ENCODE measurements at places on chromosomes 4 and X. TPM values are rescaled to one million over a fixed set of nuclear protein-coding genes. Genes with fewer than 3 reads are reported as not detected.

Gene SERPINA7
- not detected for total RNA-seq

- no peak for DNase-seq
These were observed 151.6 kb downstream of the LRBA start for GRCh38 chr4:150863456-150863855.

Gene SRPX2
- 15.6 TPM for total RNA-seq

- no peak for DNase-seq
These were observed 688 bp downstream of the UFSP2 start for GRCh38 chr4:185424905-185425646.

Gene GYPA
- total RNA-seq: not detected

GRCh38 chrX:51459125-51459524 lies 37.3 kb downstream of the NUDT11 start:
- DNase-seq: no peak

GRCh38 chr4:155879767-155880166 lies 13.7 kb upstream of the ASIC5 start:
- no peak for DNase-seq

Gene VEGFC
- 2.9 TPM for total RNA-seq

DNA sequence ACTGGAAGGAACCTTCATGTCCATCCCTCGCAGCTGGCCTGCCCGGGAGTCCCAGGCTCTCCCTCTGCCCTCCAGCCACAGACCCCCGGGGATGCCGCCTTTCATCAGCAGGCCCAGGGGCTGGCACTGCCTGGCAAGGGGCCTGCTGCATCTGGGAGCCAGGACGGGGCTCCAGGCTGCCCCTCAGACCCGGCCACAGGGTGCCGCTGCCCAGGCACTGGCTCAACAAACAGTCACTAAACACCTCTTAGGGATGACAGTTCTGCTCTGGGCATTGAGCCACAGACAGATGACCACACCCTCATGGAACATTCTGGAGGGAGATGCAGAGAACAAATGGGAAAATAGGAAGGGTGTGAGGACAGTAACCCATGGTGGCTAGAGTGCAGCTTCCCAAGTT lies 109.3 kb downstream of the HMX1 start:
- no peak for DNase-seq

DNA sequence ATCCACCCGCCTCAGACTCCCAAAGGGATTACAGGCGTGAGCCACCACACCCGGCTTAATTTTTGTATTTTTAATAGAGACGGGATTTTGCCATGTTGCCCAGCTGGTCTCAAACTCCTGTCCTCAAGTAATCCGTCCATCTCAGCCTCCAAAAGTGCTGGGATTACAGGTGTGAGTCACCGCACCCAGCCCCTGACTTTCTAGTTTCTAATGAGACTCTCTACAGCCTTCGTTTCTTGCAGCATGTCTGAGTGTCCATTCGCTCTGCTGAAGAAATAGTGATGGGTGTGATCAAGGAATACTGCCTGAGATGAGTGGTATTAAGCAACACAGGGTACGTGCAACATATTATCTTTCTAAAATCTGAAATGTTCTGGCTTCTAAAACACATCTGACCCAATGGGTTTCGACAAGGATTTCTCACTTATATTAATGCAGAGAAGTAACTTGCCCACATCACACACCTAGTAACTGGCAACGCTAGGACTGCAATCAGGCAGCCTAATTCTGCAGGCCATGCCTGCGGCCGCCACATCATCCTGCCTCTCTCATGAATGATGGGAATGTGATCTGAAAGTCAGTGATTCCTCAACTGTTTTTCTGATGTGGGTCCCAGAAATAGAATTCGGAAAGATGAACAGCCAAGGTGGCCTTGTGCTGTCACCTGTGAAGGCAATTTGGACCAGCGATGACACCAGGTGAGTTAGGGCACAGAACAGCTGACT lies 74.3 kb downstream of the RBM47 start:
- DNase-seq: no peak

Gene MMAA
- 5.1 TPM for total RNA-seq

Gene C4orf36
- total RNA-seq: not detected

DNA sequence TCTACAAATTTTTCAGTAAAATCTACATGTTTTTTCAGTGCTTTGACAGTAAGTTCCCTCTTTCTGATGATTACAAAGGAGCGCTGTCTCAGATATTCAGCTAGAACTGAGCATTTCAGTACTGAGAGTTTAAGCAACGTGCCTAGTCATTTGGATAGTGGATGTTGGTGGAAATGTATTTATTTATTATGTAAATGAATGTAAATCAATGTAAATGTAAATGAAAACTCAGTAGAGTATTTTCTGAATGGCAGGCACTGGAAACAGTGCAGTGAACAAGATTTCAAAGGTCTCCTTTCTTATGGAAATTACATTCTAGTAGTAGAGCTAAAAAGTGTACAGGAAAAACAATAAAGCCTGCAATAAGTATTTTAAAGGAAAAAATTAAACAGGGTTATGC lies 370.2 kb upstream of the SPANXN4 start:
- no peak for DNase-seq

DNA sequence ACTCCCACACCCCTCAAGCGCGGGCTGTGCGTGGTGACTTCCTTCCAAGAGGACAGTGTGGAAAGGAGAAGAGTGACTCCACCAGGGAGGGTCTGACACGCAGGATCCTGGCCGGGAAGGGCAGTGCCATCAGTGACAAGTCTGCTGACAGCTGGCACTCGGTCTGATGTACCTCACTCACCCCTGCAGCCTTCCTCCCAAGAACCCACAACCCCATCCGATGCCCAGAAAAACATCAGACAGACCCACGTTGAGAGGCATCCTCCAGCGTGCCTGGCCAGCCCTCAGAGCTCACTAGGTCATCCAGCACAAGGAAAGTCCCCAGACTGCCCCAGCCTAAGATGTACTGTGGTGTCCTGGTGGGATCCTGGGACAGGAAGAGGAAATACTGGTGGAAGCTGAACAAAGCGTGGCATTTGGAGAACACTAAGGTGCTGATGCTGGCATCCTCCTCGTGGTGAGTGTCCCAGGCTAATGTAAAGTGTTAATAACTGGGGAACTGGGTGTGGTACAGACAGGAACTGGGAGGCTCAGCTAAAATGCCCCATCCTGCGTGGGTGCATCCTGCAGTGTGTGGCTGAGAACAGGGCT lies 200.0 kb upstream of the PSAPL1 start:
- no peak for DNase-seq

Gene SCFD2
- total RNA-seq: 8.9 TPM

Gene CFP
- total RNA-seq: 3.3 TPM

- peak; percentile 38 for DNase-seq
These were observed 30.9 kb upstream of the HSD17B13 start for GRCh38 chr4:87353592-87353991.

Gene PDGFRA
- 20.6 TPM for total RNA-seq

DNA sequence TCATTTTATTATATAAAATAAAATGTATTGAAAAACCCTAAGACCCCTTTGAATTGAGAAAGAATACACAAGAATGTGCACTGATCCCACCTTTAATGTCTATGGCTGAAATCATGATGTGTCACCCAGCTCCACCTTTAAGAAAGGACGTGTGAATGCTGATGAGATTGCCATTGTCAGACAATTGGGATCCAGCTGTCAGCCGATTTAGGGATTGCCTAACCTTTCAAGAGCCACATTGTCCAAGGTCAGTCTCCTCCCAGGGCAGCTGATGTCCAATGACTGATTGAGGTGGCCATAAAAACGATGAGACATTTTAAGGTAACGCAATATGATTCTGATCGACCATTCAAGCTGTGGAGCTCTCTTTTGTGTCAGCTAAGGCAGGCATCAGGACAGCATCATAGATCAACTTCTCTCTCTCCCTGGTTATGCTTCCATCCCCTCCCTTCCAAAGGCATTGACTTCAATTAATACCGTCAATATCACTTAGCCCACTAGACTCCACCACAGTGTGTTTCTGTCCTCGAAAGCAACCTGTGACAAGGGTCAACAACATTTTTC lies 1676.4 kb downstream of the PCDH7 start:
- no peak for DNase-seq

DNA sequence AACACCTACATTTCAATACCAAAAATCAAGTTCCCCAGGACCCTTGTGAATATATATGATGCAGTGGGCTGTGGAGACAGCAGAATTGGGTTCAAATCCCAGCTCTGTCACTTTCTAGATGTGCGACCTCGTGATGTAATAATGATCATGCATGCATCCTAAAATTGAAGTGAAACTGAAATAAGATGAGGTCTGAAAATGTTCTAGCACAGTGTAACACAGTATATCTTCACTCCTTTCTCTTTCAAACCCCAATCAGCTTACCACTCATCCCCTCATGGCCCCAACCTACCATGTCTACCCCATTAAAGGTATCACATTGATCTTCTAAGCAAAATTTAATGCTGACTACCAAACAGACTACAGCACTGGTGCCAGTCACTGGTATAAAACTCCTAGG lies 69.9 kb upstream of the BRS3 start:
- DNase-seq: no peak

Gene GAGE12J
- total RNA-seq: not detected

- DNase-seq: no peak
These were observed 33.7 kb downstream of the ASB9 start for GRCh38 chrX:15236146-15236545.

Gene ADH1A
- not detected for total RNA-seq

- no peak for DNase-seq
These were observed 235.7 kb downstream of the DACH2 start for GRCh38 chrX:86383681-86384540.

- DNase-seq: no peak
These were observed 168.6 kb downstream of the SPANXA1 start for GRCh38 chrX:141415889-141416288.

GRCh38 chr4:54525602-54526001 lies 132.2 kb upstream of the KIT start:
- DNase-seq: no peak

DNA sequence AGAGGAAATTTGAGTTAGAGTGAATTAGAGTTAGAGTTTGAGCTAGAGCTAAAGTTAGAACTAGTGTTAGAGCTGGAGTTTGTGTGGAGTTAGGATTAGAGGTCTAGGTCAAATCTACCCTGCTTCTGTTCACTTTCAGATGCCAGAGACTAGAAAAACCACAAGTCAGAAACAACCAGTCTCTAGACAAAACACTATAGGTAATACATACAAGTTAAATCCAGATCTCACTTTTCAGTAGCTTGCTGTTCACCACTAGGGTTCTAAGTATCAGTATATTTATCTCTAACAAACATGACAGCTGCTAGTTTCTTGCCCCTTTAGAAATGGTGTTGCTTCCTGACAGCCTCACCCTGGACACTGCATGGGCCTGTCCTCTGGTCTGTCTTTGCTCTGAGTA lies 300.7 kb downstream of the ARAP2 start:
- DNase-seq: no peak

DNA sequence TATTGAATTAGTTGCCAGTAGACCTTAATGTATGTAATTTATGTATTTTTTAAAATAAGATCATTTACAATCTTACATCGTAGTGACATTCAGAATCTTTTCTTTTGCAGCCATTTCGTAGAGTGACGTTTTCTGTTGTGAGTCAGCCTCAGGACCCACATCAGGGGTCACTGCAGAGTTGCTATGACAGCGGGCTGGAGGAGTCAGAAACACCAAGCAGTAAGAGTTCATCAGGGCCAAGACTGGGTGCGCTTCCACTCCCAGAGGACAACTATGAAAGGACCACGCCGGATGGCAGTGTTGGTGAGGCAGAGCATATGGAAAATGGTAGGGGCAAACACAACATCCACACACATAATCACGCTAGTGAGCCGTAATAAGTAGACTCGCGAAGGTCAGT lies 199.9 kb downstream of the PCDH7 start:
- DNase-seq: no peak

GRCh38 chrX:69031181-69031580 lies 134.1 kb downstream of the PJA1 start:
- DNase-seq: no peak

GRCh38 chrX:46850771-46851170 lies 13.9 kb downstream of the RP2 start:
- no peak for DNase-seq

DNA sequence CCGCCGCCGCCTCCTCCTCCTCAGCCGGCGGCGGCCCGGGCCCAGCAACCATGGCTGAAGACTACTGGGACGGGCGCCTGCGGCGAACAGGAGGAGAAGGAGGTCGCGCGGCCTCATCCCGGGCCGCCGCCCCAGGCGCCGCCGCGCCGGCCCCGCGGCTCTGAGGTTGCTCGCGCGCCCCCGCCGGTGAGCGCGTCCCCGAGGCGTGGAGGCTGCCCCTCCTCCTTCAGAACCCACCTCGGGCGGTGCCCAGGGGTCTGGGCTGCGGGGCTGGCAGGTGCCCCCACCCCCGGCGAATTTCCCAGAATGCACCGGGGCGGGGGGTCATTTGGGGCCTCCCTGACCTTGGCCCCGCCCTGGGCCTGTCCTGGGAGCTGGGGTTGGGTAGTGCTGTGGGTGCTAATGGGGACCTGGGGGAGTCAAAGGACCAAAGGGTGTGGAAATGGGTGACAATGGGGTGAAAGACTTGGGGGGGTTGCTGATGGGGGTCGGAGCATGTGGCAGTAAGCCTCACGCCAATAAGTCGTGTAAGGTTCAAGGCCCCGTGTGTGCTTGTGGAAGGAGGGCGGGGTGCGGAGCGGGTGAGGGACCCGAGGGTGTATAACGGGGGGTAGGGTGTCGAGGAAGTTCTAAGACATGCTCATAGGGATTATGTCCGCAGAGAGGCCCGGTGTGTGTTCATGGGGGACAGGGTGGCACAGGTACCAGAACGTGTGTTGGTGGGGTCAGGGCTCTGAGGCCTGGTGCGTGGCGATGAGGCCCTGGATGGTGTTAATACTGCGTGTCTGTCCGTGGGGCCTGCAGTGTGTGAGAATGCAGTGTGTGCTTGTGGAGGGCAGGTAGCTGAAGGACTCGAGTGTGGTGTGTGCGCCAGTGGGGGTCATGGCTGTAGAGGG lies 687 bp downstream of the CDK16 start:
- DNase-seq: peak; percentile 59

Gene CCNB3
- 0.78 TPM for total RNA-seq

Gene SLC26A1
- 0.16 TPM for total RNA-seq

DNA sequence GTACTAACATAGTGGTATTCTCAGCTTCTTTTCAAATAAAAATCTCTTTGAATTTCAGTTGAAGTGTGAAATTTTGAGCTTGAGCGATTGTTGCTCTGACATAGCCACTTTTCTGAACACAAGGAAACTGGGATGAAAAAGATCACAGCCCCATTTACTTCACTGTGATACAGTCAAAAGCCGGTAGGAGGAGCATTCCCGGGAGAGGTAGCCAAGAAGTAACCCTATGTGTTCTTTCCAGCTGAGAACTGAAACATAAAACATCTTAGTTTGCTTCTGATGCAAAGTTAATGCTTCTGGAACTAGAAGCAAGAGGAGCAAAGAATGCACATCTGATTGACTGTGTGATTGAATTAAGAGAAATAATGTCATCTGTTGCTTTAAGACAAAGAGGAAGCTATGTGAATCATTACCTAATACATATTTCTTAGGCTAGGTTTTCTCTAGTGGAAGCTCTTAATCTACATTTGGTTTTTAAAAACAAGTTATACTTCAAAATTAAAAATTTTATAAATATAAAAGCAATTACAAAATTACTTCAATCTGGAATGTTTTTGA lies 88.3 kb upstream of the UNC5C start:
- no peak for DNase-seq

GRCh38 chrX:39152106-39152649 lies 350.9 kb downstream of the MID1IP1 start:
- DNase-seq: no peak

Gene MAGEA1
- not detected for total RNA-seq

- no peak for DNase-seq
These were observed 66.9 kb downstream of the SYNPO2 start for GRCh38 chr4:118955515-118955914.

Gene ERAS
- total RNA-seq: not detected

GRCh38 chrX:36510736-36511135 lies 497.4 kb upstream of the FAM47C start:
- DNase-seq: no peak

Gene EDA2R
- 0.26 TPM for total RNA-seq

GRCh38 chr4:97845758-97846157 lies 297.5 kb downstream of the STPG2 start:
- no peak for DNase-seq
